ENCODE measurements at places on chromosomes 6 and 20.
A peak's percentile ranks its signal among the peaks of the same experiment; 100 is the strongest.

DNA sequence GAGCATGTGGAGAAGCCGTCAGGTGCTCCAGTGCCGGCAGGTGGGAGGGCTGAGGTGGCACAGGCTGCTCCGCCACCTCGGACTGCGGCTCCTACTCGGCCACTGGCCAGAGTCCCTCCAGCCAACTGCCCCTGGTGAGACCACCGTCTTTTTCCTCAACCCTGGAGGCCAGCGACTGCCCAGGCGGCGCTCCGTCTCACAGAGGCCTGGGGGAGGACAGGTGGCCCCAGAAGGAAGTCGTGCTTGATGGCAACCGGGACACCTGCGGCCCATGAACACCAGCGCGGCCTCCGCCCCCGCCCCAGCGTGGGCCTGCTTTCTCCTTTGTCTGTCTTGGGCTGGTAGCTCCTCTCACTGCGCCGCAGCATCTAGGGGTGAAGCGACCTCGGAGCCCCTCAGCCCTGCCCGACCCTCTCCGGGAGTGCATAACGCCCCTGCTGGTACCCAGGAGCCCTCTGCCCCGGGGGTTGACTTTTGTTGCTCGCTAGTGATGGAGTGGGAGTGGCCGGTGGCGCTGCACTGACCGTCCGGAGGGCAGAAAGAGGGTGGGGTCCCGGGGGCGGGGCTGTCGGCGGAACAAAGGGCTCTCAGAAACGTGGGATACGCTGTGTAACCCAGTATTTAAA lies 706 bp upstream of the TUBB2B start:
- peak; percentile 76 for DNase-seq

DNA sequence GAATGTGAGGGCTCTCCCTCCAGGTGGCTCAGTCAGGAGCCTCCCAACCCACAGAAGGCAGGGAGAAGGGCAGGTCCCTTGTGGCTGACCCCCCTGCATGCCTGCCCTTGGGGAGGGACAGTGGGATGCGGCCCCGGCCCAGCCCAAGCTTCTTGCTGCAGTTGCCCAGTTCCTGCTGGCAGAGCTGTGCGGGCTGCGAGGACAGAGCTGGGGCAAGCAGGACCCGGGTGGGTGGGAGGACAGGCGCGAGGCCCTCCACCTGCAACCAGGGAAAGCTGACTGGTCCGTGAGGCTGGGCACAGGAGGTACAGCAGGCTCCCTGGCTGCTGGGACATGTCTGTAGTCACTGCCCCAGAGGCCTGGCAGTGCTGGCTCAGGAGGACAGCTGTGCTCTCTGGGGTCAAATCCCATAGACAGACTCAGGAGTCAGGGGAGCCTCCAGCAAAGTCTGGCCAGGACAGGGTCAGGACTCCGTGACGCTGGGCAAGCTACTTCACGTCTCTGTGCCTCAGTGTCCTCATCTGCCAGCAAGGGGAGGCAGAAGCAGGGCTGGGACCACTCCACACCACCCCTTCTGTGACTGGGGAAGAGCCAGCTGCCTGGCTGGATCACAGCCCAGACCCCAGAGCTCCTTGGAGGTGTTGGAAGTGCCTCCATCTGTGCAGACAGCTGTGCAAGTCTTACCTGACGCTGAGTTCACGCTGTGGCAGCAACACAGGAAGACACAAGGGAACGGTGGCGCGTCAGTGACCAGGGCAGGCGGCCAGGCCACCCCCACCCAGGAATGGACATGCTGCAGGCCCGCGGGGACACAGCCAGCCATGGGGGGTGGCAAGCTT lies 13.0 kb downstream of the UCKL1 start:
- DNase-seq = no peak

DNA sequence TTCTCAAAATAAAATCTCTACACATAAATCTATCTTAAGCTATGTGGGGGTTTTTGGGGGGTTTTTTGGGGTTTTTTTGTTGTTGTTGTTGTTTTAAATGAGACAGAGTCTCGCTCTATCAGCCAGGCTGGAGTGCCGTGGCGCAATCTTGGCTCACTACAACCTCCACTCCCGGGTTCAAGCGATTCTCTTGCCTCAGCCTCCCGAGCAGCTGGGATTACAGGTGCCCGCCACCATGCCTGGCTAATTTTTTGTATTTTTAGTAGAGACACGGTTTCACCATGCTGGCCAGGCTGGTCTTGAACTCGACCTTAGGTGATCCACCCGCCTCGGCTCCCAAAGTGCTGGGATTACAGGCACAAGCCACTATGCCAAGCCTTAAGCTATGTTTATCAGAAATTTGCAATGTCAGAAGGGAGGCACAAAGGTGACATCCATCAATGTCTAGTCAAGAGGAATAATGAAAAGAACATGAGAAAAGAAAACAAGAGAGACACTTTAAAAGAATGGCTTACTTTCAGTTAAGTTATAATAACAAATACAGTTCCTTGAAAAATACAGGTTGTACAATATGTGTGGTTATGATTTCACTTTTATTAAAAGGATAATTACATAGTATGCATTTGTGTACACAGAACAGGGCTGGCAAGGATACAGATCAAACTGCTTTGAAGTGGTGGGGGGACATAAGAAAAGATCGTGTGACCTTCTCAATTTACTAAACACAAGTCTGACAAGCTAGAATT lies 28.6 kb downstream of the SLC23A2 start:
- DNase-seq = no peak

GRCh38 chr6:18551228-18551627 lies 164.1 kb downstream of the RNF144B start:
- no peak for DNase-seq

GRCh38 chr6:31272436-31272835 lies 544 bp upstream of the HLA-C start:
- DNase-seq = no peak

DNA sequence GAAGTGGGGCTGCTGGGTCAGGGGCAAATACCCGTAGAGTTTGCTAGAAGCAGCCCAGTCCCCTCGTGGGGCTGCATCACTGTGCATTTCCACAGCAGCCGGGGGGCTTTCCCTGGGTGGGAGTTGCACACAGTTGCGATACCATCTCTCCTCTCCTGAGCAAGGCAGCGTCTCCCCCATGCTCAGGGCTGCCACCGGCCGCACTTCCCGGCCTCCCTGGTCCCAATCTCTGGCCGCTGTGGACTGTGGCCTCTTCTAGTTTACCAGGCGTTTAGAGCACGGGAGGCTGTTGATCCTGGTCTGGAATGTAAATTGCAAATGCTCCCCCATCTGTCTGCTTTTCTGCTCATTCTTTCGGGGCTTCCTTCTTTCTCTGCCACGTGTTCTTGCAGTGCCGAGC lies 31.1 kb downstream of the OSBPL2 start:
- no peak for DNase-seq

- no peak for DNase-seq
Measured at GRCh38 chr6:69775941-69776340, 20.9 kb downstream of the LMBRD1 start.

- DNase-seq = peak; percentile 30
Measured at GRCh38 chr6:75893058-75893775, 144.2 kb downstream of the MYO6 start.

DNA sequence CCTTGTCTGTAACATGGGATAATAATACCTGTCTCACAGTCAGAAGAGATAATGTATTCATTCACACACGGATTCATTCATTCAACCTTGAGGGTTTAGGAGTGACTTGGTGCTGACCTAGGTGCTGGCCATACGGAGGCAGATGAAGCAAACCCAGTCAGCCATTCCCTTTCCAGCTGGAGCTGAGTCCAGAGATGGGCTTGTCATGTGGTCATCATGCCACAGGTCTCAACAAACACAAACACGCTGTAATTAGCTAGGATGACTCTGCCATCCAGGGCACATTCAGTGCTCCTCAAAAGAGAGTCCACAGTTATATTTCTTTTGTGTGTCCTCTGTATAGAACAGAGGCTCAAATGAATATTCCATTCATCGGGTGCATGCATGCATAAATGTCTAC lies 19.5 kb upstream of the PRELID3B start:
- no peak for DNase-seq

- no peak for DNase-seq
Measured at GRCh38 chr6:105102186-105102585, 77.6 kb downstream of the POPDC3 start.

GRCh38 chr20:15220009-15220656 lies 882.7 kb upstream of the FLRT3 start:
- no peak for DNase-seq

DNA sequence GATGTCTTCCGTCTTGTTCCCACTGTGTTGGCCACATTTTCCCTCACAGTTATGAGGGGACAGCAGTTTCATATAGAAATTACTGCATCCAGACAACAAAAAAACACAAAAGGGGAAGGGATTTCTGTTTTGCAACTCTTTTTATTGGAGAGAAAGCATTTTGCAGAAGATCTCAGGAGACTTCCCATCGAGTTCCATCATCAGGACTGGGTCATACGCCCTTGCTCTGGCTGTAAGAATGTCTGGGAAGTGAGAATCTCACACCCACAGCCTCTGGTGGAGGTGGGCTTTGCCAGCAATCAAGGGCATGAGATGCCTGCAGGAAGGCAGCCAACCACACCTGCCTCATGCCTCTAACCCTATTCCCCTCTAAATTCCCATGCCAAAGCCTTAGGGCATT lies 5.8 kb upstream of the IGF2R start:
- no peak for DNase-seq

DNA sequence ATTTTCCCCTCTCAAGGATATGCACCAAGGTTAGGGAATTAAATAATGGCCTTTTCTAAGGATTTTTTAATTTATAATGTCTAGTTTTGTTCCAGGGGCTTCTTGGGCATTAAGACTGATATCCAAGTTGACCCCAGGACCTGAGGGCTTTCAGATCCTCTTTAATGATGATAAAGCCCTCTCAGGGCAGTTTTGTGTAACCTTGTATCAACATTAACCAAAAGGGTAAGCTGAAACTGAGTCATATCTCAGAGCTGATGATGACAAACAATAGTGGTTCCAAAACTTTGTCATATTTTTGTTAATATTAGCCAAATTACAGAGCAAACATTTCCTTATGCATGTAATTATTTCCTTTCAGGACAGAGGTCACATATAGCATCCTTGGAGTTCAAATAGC lies 309.4 kb upstream of the MAN1A1 start:
- DNase-seq = no peak

DNA sequence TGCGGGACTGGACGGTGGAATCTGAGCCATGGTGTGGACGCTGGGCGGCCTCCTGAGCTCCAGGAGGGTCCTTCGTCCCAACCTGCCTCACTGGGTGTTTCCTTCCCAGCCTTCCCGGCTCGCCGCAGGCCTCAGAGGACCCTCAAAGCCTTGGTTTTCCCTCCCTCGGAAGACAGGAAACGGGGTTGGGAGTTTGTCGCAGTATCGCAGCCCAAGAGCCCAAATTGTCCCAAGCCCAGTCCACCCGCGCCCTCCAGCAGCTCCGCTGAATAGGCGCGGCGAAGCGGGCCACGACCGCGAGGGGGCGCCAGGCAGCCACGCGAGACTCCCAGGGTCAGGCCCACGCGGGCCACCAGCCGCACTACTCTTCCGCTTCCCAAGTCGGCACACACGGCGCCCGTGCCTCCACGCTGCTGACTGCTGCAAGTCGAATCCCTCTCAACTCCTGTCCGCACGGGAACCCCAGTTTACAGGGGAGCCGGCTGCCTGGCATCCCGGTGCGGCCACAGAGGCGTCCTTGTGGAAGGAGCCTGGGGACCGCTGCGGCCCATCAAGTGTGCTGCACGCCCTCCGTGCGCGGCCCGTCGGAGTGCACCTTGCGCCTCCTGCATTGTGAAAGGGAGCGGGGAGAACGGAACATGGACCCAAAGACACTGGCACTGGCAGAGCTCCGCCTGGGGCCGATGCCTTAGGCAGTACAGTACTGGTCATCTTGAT lies 40.4 kb upstream of the HMGA1 start:
- DNase-seq = no peak

DNA sequence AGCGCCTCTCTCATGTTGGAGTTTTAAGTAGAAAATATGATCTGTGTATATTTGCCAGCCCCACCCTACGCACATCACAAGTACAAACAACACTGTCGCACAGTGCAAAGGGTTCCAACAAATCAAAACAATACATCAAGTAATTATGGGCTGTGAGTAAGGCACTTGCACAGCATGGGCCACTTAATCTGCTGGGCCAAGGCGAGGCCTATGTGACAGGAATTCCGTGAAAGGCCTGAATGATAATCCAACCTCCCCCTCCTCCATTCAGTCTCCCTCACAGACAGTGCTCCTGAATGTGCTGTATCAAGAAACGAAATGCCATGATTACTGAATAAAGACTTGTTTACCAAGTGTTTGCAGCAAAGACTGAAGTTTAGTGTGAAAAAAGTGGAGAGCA lies 130.1 kb upstream of the SLC2A12 start:
- no peak for DNase-seq

GRCh38 chr20:48283470-48284110 lies 498.3 kb upstream of the SULF2 start:
- no peak for DNase-seq

GRCh38 chr20:38256021-38256420 lies 4.5 kb downstream of the KIAA1755 start:
- DNase-seq = no peak

- no peak for DNase-seq
Measured at GRCh38 chr20:39534846-39535245, 572.7 kb downstream of the DHX35 start.

- DNase-seq = no peak
Measured at GRCh38 chr6:34817446-34817845, 25.6 kb downstream of the BLTP3A start.

DNA sequence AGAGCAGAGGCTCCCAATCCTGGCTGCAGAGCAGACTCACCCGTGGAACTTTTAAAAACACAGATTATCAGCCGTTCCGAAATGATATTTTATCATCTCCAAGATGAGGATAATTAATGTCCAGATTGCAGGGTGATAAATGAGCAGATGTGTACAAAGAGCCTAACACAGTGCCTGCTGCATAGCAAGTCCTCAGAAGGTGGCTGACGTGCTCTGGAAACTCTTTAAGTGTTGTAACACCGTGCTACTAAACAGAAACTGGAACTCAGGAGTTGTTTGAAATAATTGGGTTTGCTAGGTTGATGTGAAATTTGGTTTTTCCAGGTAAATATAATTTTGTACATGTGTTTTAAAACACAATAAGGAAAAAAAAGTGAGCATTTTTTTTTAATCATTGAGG lies 118.0 kb downstream of the ARMC2 start:
- DNase-seq = no peak

GRCh38 chr6:142031035-142031434 lies 101.7 kb upstream of the GJE1 start:
- no peak for DNase-seq

- DNase-seq = no peak
Measured at GRCh38 chr6:138620630-138621029, 121.3 kb upstream of the NHSL1 start.

DNA sequence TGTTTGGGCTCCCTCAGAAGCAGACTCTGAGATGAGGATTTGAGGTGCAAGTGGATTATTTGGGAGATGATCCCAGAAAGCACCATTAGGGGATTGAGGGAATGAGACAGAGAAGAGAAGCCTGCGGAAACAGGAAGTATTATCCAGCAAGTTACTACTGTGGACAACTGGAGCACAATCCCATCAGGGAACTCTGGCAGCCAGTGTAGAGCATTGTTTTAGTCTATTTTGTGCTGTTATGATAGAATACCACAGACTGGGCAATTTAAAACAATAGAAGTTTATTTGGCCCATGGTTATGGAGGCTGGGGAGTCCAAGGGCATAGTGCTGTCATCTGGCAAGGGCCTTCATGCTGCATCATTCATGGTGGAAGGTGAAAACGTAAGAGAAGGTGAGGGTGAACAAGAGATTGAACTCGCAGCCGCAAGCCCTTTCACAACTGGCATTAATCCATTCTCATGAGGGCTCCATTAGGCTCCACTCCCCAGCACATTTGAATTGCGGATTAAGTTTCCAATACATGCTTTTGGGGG lies 43.5 kb upstream of the SLC9A8 start:
- no peak for DNase-seq
